Left renal pelvis (tissue), 4 donors: ENCODE measurements at places on chromosomes 4 and X.

- DNase-seq: no peak
Observed at GRCh38 chrX:8755813-8756212, 23.9 kb upstream of the ANOS1 start.

- no peak for DNase-seq
Observed at GRCh38 chr4:81173213-81173612, 41.8 kb downstream of the PRKG2 start.

DNA sequence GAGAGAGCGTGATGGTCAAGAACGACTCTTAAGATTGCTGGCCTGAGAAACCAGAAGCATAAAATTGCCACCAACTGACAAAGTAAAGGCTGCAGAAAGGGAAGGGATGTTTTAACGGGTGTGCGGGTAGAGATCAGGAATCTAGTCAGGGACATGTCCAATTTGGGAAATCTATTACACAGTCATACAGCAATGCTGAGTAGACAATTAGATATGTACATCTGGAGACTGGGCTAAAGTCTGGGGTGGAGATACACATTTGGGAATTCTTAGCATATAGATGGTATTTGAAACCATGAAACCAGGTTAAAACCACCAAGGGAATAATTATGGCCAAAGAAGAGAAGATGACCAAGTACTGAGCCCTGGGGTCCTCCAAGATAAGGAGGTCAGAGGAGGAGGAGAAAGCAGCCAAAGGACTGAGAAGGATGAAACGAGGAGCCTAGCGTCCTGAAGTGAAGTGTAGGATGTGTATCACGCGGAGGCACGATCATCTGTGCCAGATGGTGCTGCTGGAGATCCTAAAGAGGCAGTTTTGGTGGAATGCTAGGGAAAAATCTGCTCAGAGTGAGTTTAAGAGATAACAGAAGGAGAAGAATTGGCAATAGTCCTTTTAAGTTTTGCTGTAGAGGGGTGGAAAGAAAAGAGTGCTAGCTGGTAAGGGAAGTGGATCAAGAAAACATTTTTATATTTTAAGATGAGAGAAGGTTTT is 36.5 kb downstream of the SEC24D start:
- DNase-seq: no peak

- DNase-seq: no peak
Observed at GRCh38 chrX:113793563-113793962, 790.3 kb upstream of the HTR2C start.

DNA sequence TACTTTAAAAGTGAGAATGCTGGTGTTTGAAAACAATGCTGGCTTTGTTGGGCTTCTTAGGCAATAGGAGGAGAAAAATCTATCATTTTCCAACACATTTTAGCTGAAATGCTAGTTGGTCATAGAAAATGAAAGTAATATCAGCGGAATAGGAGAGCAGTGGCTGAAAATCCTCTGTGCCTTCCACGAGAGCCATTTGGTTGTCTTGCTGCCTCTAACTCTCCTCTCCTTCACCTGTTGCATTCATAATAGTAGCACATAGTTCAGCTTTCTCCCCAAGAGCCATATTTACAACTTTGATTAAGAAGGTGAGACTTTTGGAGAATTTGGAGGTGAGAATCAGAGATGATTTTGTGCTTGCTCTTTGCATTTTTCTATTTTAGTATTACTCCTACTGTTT is 849.4 kb upstream of the FTHL17 start:
- DNase-seq: no peak

- no peak for DNase-seq
Observed at GRCh38 chr4:116599859-116600258, 485.5 kb downstream of the TRAM1L1 start.

- DNase-seq: no peak
Observed at GRCh38 chr4:128603081-128603480, 206.4 kb upstream of the JADE1 start.

GRCh38 chrX:74085642-74086236 is 218.2 kb upstream of the ZCCHC13 start:
- DNase-seq: no peak

DNA sequence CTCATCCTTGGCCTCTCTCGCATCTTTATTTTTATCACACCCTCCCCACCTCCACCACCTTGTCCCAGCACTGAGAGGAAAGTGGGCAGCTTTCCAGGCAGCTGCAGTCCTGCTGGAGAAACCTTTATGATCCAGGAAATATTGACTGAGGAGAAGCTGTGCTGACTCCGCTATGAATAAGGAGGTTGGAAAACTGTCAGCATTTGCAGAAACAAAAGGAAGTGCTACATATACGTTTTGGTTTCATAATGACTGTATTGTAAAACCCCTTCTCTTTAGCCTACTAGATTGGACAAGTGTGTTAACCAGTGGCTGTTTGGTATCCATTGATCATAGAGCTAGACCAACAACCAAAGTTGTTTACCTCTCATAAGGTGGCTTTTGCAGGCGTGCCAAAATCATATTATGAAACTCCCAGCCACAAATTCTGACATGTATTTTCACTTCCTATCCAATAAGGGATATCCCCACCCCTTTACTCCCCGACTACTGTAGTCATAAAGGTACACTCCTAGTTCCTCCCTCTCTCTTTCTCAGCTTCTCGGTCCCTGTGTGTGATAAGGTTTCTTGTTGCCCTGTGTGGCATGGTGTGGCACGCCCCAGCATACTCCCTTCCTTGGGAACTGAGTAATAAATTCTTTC is 88.4 kb downstream of the GPR143 start:
- no peak for DNase-seq

DNA sequence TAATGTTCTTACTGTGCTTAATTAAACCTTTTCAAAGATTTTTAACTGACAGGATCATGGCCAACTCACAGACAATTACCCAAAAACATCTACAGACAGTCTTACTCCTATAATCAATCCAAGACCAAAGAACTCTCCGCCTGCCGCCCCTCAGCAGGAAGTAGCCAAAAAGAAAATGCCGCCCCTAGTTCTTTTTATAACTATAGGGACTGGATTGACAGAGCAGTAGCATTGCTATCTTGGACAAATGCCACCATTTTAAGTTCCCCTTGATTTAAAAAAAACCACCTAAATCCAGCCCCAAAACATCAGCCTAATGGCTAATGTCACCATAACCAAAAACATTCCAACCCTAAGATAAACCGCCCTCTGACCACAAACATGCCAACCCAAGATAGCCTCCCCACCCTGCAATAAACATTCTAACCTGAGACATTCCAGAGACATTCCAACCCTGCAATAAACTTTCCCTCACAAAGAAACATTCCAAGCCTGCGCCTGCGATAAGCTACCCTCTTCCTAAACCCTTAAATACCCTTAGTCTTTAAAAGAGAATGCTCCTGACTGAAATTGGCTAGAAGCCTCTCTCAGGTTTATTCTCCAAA is 77.0 kb downstream of the COQ2 start:
- DNase-seq: no peak

DNA sequence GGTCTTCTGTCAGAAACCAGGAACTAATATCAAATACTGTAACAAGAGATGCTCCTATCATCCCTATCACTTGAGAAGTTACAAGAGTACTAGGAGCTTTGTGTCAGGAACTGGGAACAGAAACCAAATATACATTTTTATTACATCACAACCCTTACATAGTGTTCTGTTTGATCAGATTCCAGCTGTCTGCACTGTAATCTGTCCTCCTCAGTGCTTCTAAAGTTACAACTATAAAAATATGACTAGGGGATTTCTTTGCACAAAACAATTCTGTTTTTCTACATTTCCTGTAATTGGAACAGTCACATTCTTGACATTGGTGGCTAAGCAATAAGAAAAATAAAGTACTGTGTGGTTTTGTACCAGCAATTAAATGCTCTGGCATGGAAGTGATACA is 686.0 kb downstream of the PDHA2 start:
- no peak for DNase-seq

- no peak for DNase-seq
Observed at GRCh38 chrX:73525928-73526690, 36.9 kb upstream of the CHIC1 start.

DNA sequence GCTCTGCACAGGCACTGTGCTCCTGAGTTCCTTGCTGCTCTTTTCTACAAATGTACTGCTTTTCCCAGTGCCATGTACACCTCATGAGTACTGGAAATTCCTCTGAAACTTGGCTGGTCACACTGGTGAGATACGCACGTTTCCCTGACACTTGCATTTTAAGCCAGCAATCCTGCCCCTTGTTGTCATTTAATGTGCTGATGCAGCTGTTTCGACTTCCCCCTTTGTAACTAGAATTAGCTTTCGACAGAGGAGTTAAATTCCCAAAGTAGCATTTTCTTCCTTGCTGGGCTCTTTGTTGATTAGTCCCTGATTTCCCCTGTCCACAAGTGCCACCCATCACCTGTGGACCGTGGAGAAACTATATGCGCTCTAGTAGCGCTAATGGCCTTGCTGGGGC is 77.5 kb downstream of the IQCM start:
- no peak for DNase-seq

DNA sequence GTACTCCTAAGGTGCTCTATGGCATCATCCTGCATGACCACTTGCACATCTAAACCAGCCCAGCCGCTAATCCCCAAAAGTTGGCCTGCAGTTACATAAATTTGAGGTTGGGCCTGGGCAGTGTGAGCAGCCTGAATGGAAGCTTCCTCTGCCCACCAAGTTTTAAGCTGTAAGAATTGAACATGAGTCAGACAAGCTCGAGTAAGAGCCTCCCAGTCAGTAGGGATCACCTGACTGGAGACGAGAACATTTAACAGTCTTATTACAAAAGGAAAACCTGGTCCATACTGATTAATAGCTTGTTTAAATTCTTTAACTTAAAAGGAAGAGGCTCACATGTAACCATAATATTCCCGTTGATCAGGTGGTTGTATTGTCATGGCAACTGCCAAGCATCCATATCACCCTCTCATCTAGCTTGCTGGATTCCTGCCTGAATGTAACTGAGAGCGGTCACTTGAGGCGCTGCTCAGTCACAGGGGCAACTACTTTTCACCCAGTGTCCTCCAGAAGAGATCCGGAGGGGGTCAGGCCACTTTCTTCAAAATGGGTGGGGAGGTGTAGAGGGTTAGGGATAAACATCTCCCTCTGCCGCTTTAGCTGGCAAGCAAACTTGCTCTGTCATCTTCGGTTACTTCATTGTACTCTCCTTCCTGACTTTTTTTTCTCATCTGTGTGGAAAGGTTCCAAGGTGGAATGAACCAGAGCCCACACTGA is 56.6 kb upstream of the WDR1 start:
- DNase-seq: no peak

DNA sequence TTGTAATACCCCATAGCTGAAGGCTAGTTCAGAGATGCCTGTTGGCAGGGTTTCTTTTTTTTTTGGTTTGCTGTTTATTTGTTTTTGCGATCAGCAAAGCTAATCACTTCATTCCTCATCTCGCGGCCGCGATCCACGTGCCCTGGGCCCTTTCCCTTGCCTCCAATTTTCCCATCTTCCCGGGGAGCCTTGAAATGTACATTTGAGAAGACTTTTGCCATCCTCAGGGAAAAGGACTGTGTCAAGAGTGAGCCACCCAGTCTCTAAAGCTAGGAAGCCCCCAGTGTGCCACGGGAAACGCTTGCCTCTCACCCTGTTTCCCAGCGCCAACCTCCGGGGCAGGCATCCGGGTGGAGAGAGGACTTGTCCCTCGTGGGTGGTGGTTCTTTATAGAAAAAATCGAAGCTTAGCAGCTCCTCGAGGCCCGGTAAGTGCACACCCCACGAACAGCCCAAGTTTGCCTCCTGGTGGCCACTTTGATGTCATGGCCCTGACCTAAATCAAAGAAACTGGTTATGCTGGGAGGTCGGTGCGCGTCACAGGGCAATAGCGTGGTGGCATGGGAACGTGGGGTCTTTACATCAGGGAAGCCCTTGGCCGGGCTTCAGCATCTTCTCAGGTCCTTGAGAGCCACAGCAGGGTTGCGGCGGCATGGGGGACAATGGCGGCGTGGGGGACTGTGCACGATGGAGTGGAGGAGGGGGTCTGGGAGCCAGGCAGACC is 42.0 kb downstream of the MAP7D3 start:
- DNase-seq: no peak

GRCh38 chr4:25991340-25991739 is 77.3 kb downstream of the SMIM20 start:
- no peak for DNase-seq

GRCh38 chr4:128311659-128312403 is 24.2 kb upstream of the PGRMC2 start:
- no peak for DNase-seq

GRCh38 chrX:28888416-28888815 is 301.2 kb downstream of the IL1RAPL1 start:
- no peak for DNase-seq

GRCh38 chr4:139563515-139563914 is 7.5 kb upstream of the SETD7 start:
- DNase-seq: no peak

DNA sequence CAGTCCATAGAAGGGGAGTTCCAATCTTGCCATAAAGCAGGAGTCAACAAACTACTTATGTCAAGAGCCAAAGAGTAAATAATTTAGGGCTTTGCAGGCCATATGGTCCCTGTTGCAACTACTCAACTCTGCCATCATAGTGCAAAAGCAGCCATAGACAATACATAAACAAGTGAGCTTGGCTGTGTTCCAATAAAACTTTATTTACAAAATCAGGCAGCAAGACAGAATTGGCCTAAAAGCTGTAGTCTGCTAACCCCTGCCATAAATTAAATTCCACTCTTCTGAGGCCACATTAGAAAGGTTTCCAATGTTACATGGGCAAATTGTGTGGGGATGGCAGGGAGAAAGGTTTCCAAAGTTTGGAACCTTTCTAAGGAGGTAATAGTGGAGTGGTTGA is 14.7 kb downstream of the TRMT2B start:
- DNase-seq: no peak

GRCh38 chr4:150680651-150681050 is 98.7 kb downstream of the MAB21L2 start:
- no peak for DNase-seq

- DNase-seq: no peak
Observed at GRCh38 chr4:1973661-1974060, 35.1 kb downstream of the NELFA start.

- no peak for DNase-seq
Observed at GRCh38 chr4:7652451-7652881, 217.7 kb upstream of the PSAPL1 start.

DNA sequence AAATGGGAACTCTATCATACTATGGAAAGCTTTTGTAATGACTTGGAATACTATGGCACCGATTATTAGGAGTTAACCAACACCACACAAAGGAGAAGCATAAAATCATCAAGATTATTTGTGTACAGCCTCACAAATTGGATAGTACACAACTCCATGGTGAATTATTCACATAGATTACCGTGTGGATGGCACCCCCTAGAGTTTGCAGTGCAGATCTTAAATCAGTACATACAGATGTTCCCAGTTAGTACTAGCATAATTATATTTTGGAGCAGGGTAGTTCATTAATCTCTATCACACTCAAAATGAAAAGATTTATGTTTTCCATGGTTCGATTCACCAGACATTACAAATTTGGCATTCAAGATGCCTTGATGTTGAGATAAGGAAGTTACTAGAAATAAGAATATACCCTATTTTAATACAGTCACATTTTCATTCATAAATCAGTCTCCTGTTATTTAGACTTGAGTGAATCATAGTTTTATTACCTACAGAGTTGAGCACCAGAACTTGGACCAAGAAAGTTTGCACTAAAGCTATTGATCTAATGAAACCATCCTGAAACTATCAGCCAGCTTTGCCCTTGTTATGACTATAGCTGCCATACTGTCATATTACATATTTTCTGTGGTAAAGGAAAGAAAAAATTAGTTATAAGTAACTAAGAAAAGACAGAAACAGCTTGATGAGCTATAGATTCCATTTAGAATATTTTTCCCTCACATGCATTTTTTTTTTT is 531.8 kb downstream of the GLUD2 start:
- no peak for DNase-seq

GRCh38 chrX:68848189-68848940 is 19.5 kb downstream of the EFNB1 start:
- no peak for DNase-seq

- DNase-seq: no peak
Observed at GRCh38 chr4:112916868-112917267, 132.6 kb upstream of the ANK2 start.
